ENCODE measurements at places on chromosomes 13 and 19. TPM values are rescaled to one million over a fixed set of nuclear protein-coding genes. Genes with fewer than 3 reads are reported as not detected.

DNA sequence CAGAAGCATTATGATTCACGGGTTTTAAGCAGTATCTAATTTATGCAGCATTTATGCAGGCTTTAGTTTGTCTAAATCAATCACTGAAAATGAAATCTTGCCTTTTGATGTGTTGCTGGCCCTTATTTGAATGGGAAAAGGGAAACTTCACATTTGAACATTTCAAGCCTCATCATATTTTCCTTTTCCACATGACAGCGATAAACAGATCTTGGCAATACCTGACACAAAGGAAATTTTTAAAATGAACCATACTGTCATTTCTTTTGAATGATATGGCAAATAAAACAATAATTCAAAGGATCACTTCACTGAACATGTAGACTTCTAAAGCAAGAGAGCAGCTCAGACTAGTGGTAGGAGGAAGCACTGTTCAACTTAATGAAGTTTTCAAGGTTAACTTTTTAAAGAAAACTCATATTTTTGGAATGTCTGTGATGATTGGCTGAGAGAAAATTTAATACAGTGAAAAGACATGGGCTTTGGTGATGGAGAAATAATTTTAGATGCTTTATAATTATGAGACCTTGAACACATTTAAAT, 198.1 kb downstream of the OXGR1 start:
- DNase-seq: no peak

- no peak for DNase-seq
Measured at GRCh38 chr19:13132471-13133180, 14.6 kb downstream of the NACC1 start.

- no peak for DNase-seq
Measured at GRCh38 chr13:21371011-21371410, 88.1 kb downstream of the ZDHHC20 start.

GRCh38 chr19:35585848-35586247, at the start of gene PMIS2:
PMIS2 (plus strand) TSS chr19:35586173; CDS start chr19:35586260, 87 bp downstream.
- DNase-seq: no peak

DNA sequence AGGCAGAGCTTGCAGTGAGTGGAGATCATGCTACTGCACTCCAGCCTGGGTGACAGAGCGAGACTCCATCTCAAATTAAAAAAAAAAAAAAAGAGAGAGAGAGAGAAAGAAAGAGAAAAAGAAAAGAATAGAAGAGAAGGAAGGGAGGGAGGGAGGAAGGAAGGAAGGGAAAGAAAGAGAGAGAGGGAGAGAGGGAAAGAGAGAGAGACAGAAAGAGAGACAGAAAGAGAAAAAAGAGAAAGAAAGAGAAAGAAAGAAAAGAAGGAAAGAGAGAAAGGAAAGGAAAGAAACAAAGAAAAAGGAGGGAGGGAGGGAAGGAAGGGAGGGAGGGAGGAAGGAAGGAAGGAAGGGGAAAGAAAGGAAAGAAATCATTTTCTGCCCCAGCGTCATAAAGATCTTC, 7.0 kb upstream of the UNC13A start:
- no peak for DNase-seq

DNA sequence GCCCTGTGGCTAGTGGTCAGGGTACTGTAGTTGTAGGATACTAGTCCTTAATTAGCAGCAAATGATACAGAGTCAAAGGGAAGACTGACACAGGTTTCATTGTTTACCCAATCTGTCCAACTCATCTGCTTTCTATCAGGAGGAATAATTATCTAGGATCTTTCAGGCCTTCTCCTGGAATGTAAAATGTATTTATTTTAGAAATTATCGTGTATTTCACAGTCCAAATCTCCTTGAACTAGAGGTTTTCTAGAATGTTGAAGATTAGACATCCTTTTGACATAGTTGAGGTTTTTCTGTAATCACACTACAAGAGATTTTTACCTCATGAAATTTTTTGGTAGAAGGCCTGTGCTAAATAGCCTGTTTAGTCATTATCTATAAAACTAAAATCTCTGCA, 1694.8 kb upstream of the PCDH20 start:
- DNase-seq: no peak

- DNase-seq: no peak
Measured at GRCh38 chr13:46561691-46562090, 8.7 kb downstream of the LRCH1 start.

DNA sequence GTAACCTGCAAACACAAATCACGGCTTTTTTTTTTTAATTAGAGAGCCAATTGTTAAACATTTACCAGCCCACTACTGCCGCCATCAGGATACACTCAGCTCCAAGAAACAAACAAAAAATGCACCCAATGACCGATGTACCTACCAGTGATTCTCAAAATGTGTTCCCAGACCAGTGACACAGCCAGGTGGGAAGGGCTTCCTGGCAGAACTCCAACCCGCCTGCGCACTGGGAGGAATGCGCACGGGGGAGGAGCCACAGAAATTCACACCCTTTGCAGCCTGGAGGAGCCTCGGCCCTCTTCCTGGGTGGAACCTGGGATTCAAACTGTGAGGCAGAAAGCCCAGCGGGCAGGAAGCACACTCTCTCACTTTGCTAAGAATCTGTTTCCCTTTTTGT, 255.9 kb downstream of the TBC1D4 start:
- no peak for DNase-seq

GRCh38 chr19:1728816-1729567, 24.3 kb upstream of the ONECUT3 start:
- no peak for DNase-seq

- DNase-seq: no peak
Measured at GRCh38 chr13:51738226-51738905, 65.6 kb downstream of the DHRS12 start.

GRCh38 chr19:30887042-30887441, 462.2 kb downstream of the TSHZ3 start:
- DNase-seq: no peak

DNA sequence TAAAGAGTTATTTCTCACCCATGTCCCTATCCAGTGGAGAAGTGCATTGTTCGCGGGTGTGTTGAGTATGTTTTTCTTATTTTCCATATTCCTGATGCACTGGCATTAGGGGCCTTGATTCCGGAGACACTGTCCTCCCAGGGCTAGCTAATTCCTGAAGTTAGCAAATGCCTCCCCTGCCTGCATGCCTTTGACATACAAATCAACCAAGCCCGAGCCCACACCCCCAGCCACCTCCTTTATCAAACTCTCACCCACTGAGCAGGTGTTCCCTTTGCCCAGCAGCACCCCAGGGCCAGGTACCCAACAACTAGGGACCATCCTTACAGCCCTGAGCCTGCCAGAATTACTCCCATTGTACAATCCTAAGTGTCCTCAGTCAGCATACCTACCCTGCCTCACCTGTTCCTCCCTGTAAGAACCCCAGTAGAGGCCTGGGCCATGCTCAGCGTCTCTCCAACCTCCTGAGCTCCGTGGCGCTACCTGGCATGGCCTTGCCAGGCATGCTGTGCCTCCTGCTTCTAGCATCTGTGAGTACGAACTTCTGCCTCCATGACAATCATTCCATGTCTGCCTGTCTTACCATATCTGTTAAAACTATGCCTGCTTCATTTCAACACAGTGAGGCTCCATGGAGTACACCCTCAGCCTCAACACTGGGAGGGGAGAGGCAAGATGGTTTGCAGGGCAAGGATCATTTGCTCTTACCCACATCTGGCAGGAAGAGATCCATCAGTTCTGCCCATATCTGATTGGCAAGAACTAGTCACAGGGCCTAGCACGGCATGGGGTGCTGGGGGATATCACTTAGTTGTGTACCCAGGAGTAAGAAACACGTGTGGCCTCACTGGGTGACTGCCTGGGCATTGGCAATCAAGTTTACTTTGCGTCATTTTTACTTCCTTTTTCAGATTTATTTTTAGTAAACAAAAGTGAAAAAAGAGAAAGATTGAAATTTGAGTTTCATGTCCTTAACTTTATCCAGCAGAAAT, 203.9 kb downstream of the SHISA2 start:
- DNase-seq: no peak

DNA sequence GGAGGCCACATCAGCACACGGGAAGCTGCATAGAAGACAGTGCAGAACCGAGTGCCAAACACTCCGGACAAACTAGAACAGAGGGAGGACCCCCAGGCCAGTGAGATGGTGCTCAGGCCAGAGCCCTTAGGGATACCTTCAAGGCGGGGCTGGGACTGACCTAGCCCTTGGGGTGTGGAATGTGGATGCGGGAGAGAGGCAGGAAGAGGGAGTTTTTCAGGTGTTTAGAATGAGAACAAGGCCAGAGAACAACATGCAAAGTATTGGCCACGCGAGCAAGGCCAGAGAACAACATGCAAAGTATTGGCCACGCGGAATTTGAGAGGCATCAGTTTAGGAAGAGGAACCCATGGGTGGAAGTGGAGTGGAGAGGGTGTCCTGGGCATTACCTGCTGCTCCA, 65.1 kb upstream of the ATP12A start:
- DNase-seq: no peak

DNA sequence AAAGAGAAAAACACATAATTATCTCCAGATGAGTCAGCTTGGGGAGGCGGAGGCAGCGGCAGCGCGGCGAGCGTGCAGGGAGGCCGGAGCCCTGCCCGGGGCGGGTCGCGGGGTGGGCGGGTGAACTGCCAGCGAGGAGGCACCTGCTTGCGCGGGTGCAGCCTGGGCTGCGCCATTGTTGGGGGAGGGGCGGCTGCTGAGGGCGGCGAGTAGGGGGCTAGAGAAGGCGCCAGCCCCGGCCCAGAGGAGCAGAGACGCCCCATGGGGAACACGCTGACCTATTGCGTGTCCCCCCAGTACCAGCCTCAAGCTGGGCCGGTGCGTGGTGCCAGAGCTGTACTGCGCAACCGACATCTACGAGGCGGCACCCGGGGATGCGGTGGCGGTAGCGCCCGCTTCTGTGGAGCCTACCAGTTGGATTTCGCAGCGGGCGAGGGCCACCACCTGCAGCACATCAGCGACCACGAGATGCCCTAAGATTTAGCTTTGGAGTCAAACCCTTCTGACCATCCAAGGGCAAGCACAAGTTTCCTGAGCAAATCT, 16.7 kb downstream of the ZNF100 start:
- DNase-seq: no peak

DNA sequence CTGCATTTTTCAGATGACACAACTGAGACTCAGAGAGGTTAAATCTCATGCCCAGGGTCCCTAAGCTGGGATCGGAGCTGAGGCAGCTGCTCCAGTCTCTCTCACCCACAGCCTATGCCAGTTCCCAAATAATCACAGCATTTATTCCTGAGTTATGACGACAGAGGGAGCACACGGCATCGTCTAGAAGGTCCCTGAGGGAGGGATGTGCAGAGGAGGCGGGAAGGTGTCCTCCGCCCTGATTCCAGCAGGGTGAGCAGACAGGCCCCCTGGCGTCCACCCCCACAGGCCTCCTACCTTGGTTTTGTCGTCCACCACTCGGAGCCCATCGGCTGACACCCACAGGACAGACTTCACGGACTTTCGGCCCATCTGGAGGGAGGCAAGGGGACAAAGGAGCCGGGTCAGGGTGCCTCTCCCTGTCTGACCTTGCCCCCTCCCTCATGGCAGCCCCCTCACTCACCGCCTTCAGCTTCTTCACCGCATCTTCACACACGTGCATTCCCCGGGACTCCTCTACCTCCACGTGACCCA, 8.0 kb downstream of the NUMBL start:
- no peak for DNase-seq

DNA sequence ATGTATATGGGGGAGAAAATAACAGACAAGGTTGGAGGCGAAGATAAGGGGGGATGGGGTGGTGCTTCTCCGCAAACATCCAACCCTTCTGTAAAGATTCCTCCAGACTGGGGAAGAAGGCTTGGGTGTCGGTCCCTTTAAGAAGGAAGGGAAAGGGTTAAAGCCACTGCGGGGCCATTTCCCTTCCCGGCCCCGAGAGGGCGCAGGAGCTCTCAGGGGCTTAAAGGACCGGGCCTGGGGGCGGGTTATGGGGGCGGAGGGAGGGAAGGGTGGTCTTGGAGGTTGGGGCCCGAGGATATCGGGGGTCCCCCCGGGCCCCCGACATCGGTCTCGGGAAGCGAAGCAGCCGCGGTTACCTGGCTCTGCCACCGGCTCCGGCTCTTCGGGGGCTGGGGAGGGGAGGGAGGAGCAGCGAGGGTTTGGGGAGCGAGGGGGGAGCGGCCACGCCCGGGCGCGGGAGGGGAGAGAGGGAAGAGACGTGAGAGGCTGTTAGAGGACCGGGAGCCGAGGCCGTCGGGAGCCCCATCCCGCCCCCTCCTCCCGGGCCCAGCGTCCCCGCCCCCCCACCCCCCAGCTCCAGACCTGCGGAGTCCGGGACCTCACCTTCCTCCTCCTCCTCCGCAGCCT, 2.8 kb downstream of the TNNT1 start:
- no peak for DNase-seq

- no peak for DNase-seq
Measured at GRCh38 chr19:49247676-49248075, 77.3 kb downstream of the SLC6A16 start.

- no peak for DNase-seq
Measured at GRCh38 chr13:68927387-68928026, 1180.1 kb upstream of the ATXN8OS start.

GRCh38 chr13:30431269-30431940, 9.1 kb downstream of the UBE2L5 start:
- no peak for DNase-seq

- no peak for DNase-seq
Measured at GRCh38 chr19:48230555-48231129, 25.1 kb downstream of the CARD8 start.

GRCh38 chr13:45996631-45997030, 55.9 kb downstream of the ZC3H13 start:
- no peak for DNase-seq

GRCh38 chr13:71017607-71018006, 849.4 kb downstream of the DACH1 start:
- no peak for DNase-seq

GRCh38 chr19:53537121-53537520, 824 bp upstream of the ZNF331 start:
- no peak for DNase-seq

GRCh38 chr13:94416454-94417080, 62.9 kb downstream of the DCT start:
- DNase-seq: no peak

SIGLEC9 gene
- total RNA-seq: 13.1 TPM

PLIN5 gene
- total RNA-seq: 4.5 TPM

LHB gene
- not detected for total RNA-seq

PLIN3 gene
- total RNA-seq: 51.6 TPM

ALKBH6 gene
- total RNA-seq: 55.8 TPM

KASH5 gene
- not detected for total RNA-seq

MUC16 gene
- total RNA-seq: not detected

All from thoracic aorta (tissue), 2 donors.